NCI-H1105 (cell line): ENCODE measurements at places on chromosomes 2 and 18.

GRCh38 chr2:30346471-30347169, 100.4 kb upstream of the LCLAT1 start:
- no peak for DNase-seq

DNA sequence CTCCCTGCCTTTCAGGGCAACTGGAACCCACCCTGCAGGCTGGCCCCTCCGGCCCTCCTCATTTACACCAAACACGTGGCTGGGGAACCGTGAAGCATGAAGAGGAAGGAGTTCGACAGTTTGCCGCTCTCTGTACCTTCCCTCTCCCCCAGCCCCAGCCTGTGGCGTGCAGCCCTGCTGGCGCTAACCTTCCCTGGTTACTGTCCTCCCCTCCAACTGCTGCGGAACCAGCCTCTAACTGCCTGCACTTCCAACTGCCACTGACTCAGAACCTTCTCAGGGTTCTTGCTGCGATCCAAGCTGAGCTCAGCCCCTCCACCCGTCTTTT, 19.2 kb upstream of the GNAL start:
- DNase-seq, result no peak

- DNase-seq, result peak; percentile 13
Measured at GRCh38 chr2:117470311-117471095, 344.0 kb upstream of the DDX18 start.

- DNase-seq, result no peak
Measured at GRCh38 chr2:96152304-96153161, 7.3 kb upstream of the DUSP2 start.

GRCh38 chr2:64211276-64211921, 67.2 kb upstream of the PELI1 start:
- no peak for DNase-seq
